Fibroblast of skin of abdomen (primary cell): ENCODE measurements at places on chromosomes 2 and 18.
A peak's percentile ranks its signal among the peaks of the same experiment; 100 is the strongest.

GRCh38 chr2:73933194-73933593, 6.5 kb downstream of the DGUOK start:
- no peak for DNase-seq

DNA sequence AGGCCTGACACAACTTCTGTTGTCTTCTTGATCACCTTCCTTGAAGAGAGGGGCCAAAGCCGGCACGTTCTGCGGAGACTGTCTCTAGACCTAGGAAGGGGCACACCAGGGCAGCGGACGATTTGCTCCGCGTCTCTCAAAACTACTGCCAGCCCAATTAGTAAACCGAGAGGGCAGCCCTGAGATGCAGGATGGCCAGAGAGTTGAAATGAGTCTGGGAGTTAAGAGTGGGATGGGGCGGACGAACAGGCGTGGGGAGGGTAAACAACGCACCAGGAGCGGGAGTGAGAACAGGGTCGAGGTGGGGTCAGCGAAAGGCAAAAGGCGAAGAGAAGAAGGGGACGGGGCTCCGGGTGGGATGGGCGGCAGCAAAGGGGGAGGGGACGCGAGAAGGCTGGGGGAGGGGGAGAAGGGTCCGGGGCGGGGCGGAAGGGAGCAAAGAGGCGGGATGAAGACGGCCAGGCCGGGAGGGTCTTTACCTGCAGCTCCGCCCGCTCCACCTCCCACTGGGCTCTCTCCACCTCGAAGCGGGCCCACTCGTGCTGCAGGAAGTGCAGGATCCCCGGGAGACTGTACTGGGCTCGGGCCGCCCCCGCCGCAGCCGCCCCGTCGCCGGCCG, 476 bp downstream of the STRN start:
- DNase-seq, result no peak

- DNase-seq, result peak; percentile 74
Measured at GRCh38 chr18:27605107-27605834, 420.2 kb upstream of the CHST9 start.

GRCh38 chr18:44128365-44128764, 552.3 kb upstream of the SETBP1 start:
- peak; percentile 31 for DNase-seq

- no peak for DNase-seq
Measured at GRCh38 chr2:24870891-24871705, 48.9 kb downstream of the ADCY3 start.

DNA sequence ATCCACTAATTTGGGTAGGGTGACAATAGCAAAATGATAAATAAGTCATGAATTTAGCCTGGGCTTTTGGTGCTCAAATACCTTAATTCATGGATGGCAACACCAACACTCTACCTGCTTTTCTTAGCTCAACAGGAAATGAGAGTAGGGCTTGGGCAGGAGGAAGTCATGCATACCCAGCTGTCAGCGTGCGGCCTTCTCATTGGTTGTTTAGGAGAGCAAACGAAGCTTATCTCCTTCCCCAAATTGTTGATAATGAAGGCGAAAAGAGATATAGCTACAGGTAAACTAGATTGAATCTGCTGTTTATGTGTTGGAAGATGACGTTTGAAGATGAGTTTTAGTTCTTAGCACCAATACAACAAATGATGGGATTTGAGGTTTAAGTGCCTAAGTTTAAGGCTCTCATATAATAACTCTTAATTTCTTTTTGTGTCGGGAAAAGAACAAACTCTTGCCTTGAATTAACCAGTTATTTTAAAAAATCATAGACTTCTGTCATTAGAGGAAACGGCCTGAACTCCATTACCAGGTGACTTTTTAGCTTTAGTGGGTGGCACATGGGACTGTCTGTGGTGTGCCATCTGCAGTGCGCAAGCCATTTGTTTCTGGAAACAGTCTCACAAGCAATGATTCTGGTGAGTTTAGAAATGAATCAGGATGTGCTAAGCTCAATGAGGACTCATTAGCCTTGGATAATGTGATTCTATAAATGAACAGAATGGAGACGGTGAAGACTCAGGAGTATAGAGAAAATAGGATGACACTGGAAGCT, 19.8 kb downstream of the MAP4K4 start:
- DNase-seq, result no peak

DNA sequence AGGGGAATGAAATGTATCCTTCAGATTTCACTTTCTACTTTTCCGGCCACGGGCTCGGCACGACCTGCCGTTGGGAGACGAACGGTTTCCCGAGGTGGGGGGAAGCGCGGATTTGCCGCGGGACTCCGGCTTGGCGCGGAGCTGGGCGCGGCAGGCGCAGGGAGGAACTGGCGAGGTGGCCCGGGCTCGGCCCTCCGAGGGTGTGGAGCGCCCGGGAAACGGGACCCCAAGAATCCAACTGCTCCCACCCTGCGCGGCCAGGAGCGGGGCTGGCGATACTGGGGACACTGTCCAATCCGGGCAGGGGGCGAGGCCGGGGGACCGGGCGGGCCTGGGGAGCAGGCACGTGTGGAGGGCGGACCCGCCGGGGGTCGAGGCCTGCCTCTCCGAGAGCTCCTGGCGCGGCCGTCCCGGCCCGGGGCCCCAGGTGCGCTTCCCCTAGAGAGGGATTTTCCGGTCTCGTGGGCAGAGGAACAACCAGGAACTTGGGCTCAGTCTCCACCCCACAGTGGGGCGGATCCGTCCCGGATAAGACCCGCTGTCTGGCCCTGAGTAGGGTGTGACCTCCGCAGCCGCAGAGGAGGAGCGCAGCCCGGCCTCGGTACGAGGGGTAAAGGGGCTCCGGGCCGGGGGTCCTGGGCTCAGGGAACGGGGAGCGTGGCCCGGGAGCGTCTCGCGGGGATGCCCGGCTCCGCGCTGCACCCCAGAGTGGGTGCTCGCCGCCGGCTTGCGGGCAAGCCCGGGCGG, at the start of gene ANXA4:
ANXA4 (plus strand) TSS at position 560 of the 747 bp plus-strand sequence. CDS start 39,432 bp downstream, outside the sequence.
- peak; percentile 67 for DNase-seq

DNA sequence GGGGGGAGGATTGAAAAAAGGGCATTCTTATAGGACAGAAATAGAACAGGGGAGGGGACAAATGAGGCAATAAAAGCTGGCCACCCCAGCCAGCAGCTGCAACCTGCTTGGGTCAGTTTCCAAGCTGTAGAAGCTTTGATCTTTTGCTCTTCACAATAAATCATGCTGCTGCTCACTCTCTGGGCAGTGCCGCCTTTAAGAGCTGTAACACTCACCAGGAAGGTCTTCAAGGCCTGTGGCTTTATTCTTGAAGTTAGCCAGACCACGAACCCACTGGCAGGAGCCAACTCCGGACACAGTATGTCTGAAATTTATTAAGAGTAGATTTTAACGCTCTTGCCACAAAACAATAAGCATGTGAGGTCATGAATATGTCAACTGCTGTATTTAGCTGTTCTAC, 649.9 kb upstream of the RAB6C start:
- no peak for DNase-seq

DNA sequence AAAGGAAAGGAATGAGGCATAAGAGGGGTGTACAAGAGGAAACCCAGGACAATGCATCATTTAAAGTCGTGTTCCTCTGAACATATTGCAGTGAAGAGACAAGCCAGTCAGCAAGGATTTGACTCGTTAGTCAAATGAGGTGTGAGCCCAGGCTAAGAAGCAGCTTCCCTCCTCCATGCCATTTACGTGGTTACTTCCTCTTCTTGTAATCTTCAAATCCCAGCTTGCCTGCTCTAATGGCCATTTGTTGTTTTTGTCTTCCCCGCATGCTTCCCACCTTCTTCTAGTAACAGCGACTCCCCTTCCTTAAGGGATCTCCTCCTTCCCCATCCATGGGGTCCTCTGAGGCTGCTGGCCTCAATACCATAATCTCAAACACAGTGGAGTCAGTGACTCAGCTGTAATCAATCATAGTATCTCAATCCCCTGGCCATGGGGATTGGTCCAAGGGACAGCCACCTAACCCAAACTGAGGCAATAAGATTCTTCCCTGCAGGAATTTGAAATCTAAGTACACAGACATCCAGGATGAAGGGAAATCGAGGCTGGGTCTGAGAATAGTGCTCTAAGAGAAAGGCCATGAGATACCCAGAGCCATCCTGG, 37.6 kb downstream of the SLC14A1 start:
- no peak for DNase-seq

DNA sequence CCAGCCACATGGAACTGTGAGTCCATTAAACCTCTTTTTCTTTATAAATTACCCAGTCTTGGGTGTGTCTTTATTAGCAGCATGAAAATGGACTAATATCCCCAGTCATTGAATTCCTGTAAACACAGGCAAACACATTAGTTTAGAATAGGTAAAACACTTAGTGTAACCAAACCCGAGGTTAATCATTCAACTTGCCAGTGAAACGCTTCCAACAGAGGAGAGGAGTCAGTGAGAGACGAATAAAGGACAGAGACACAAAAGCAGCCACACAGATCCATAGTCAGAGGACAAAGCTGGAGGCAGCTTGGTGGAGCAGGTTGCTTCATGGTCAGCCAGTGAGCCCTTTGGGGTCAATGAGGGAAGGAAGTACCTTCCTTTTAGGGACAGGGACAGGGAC, 348.1 kb downstream of the TGIF1 start:
- DNase-seq, result no peak
